ENCODE measurements at places on chromosomes 1 and 21.

GRCh38 chr1:119648620-119649004 is 546 bp upstream of the ZNF697 start:
- DNase-seq, result no peak

DNA sequence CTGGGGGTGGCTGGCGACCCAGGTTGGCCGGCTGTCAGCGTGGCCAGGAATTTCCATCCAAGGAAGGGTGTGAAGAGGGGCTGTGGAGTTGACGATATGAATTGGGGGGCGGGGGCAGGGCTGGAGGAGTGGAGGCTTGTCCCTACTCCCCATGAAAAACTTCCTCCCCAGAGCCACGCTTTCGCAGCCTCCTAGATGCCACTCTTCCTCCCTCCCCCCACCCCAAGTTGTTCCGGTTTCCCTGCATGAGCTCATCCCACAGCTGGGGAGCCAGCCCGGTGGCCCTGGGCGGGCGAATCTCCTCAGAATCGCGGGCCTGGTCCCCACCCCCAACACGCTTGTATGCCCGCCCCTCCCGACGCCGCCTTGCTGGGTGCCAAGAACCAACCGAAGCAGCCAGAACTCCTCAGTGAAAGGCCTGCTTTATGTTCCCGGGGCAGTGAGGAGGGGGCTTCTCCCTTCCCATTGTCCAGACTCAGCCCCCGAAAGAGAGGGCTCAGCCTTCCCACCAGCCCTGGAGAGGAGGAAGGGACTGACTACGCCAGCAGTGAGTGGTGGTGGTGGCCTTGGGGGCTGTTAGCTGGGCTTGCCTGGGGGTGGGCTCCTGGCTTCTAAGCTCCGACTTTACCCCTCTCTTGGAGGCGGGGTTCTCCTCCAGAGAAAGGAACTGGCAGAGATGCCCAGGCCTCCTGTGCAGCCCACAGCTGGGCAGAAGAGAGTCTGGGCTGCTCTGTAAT is 1.8 kb upstream of the CSMD2 start:
- no peak for DNase-seq

- no peak for DNase-seq
These were observed 5.8 kb downstream of the CASQ1 start for GRCh38 chr1:160196143-160196542.

DNA sequence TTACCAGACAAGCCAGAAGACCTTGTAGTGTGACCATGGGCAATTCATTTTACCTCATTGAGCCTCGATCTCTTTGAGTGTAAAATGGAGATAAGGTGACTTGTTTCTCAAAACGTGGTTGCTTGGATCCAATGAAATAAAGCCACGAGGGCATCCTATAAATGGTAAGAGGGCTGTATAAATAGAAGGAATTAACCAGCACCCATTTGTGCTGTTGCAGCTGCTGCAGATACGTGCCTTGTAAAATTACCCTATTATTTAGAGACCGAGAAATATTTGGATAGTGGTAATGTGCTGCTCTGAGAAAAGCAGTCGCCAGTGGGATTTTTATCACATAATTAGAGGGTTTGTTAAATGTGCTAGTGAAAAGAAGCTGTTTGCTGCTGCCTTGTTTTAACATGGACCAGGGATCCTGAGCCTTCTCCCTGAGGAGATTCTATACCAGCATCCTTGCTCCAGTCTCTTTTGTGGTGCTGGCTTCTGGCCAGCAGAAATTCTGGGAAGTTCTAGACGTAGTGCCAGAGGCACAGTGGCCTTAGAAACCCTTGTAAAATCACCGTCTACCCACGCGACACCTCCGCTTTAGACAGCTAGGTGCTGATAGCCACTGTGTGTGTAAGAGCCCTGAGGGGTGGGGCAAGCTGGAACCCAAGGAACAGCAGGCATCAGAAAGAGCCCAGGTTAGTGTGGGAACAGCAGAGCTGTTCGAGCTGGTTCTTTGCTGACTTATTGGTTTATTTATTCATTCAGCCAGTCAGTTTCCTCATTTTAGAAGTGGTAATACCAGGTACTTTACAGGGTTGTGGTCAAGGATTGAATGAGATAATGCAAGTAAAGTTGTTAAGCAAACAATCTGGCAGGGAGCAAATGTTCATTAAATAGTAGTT is 137.5 kb downstream of the NOS1AP start:
- no peak for DNase-seq

DNA sequence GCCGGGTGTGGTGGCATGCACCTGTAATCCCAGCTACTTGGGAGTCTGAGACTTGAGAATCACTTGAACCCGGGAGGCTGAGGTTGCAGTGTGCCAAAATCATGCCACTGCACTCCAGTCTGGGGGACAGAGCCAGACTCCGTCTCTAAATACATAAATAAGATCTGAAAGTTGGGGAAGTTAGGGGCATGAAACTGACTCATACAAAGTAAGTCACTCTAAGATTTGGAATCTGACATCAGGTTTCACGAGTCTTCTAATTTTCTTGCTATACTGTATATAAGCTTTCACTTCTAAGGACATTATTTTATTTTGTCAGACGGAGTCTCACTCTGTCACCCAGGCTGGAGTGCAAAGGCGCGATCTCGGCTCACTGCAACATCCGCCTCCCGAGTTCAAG is 30.1 kb downstream of the RNF19B start:
- DNase-seq, result no peak

DNA sequence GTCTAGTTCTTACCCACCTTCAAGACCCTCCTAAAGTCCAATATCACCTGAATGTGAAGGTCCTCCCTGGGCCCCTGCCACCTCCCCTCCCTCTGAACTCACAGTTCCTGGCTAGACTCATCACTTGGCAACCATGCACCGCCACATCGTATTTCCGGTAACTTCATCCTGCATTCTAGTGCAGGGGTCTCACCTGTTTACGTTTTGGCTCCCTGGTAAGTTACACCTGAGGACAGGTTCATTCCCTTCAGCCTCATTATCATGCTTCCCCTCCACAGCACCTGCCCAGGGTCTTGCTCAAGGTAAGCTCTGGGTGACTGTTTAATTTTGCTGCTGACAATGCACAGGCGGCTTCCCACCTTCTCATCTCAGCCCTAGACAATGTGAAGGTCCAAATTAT is 93.1 kb downstream of the MIS18A start:
- no peak for DNase-seq

- no peak for DNase-seq
These were observed 166.1 kb upstream of the ZC3H12A start for GRCh38 chr1:37308031-37308960.

DNA sequence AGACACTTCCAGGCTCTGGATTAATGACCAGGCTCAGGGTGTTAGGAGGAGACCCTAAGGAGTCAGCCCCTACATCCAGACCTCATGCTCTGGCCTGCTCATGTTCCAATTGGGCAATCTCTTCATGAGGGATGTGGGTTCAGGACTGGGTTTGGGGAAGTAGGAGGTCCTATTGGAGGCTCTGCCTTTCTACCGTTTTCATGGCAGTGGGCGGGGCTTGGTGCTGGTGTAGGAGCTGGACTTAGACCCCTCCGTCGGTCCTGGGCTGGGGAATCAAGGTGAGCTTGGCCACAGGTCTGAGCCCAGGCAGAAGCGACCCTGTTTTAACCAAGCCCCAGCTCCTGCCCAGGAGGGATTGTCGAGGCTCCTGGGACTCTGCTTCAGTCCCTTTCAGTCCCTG is 123.4 kb downstream of the PRDM16 start:
- DNase-seq, result no peak

- DNase-seq, result no peak
These were observed 15.4 kb downstream of the MEGF6 start for GRCh38 chr1:3595949-3596348.

DNA sequence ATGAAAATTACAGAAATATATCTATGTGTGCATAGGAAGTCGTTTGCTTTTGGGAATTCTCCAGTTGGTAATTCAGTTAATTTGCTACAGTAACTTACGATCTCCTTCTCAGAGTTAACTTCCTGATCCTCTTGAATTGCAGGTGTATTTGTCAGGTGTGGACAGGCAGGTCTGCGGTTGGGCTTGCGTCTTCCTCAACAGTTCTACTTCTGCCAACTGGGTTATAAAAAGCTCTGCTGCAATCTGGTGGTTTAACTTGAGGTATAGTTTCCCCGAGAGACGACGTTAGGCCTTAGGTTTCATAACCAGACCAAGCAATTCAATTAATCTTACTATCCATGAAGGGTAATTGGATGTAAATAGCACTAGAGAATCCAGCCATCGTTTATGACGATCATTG is 88.2 kb downstream of the GABPA start:
- DNase-seq, result no peak

GRCh38 chr1:217540321-217540720 is 90.6 kb downstream of the GPATCH2 start:
- no peak for DNase-seq

DNA sequence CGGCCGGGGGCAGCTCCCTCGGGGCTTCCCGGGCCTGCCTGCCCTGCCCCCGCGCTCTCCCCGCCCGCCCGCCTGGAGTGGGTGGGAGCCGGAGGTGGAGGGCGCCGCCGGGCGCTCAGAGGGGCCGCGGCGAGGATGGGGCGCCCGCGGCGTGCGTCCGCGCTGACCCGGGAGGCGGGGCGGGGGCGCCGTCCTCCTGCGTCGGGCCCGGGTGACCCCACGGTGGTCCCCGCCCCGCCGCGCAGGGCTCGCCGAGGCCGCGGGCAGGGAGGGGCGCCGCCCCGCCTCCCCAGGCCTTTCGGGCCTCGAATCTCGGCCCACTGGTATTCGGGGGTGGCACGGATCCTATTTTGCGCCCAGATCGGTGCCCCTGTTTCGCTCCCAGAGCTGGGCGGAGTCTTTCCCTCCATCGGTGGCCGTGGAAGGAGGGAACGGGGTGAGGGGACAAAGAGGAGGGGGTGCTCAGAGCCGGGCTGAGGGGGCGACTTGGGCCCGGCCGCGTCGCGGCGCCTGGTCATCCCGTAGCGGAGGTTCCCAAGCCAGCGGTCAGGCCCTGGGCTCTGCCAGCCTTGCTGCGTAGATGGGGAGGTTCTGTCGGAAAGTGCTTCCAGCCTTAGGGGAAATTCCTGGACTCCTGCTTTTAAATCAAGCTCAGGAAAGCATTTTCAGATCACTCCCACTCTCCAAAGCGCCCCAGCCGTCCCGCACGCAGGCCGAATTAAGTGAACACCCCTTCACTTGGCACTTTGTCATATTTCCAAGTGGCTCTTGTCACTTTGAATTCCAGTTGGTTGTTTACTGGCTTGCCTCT is 545 bp downstream of the PATJ start:
- no peak for DNase-seq

DNA sequence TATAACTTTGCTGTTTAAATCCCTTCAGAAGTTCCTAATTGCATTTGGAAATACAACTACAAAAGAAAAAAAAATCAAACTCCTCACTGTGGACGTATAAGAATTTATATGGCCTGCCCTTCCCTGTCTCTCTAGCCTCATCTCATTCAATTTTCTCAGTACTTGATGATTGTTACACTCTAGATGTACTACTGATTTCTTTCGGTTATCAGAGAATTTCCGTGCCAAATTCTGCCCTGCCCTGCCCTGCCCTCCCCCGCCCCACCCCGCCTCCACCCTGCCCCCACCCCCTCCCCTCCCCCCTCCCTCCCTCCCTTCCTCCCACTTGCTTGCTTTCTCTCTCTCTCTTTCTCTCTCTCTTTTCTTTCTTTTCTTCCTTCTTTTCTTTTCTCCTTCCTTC is 71.7 kb upstream of the MPC2 start:
- no peak for DNase-seq
